Esophagus squamous epithelium (tissue), 5 donors: ENCODE measurements at places on chromosomes 16 and 17.

- DNase-seq, result no peak
These were observed 147.5 kb downstream of the CDH11 start for GRCh38 chr16:64974381-64974780.

GRCh38 chr17:7111784-7112509, 2.7 kb downstream of the ASGR2 start:
- no peak for DNase-seq

DNA sequence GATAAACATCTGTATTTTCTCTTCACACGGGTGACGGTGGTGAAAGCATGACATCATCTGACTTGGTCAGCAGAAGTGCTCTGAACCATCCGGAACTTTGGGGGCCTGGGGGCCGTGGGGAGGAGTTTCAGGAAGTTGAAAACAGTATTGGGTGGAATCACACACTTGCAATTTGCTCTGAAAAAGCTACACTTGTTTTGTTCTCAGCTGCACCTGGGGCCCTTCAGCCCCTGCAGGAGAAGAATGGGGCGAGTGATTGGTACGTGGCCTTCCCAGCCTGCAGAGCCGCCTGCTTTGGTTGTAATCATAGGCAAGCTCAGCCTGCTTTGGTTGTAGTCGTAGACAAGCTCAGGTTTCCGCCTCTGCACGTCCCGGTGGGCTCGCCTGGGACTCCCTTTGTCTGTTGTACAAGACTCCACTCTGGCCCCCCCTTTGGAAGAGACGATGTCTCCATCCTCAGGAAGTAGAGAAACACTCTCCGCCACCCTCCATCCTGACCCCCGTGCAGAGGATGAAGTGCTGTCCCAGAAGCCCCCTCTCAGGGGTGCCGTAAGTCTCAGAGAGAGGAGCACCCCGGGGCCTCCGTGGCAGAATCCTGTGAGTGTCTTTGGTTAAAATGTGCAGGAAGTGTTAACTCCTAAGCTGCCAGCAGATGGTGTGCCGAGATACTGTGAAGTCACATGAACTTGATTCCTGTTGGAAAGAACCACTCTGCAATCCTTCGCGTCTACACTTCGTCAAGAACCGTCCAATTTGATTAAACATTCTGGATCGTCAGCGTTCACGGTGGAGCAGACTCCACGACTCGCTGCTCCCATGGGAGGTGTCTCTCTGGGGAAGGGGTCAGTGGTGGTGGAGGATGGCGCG, 5.4 kb downstream of the BANP start:
- no peak for DNase-seq

- DNase-seq, result no peak
These were observed 26.8 kb downstream of the GAS7 start for GRCh38 chr17:10171581-10171981.

- DNase-seq, result no peak
These were observed 37.8 kb upstream of the ULK2 start for GRCh38 chr17:19905502-19905901.
